Cardiac muscle cell (in vitro differentiated cells and primary cell): ENCODE measurements at places on chromosomes 12 and 14. TPM values are rescaled to one million over a fixed set of nuclear protein-coding genes. Genes with fewer than 3 reads are reported as not detected.

The CDH24 gene
- polyA plus RNA-seq: 4.4 and 13.4 TPM in 2 replicates

The TAS2R8 gene
- polyA plus RNA-seq: not detected in 2 replicates

The TAS2R42 gene
- polyA plus RNA-seq: not detected in 2 replicates

The OR4K2 gene
- polyA plus RNA-seq: not detected in 2 replicates

The ACRBP gene
- polyA plus RNA-seq: 2.6 and 7.0 TPM in 2 replicates

The AQP6 gene
- 0.26 and 0.42 TPM in 2 replicates for polyA plus RNA-seq

The FIGNL2 gene
- polyA plus RNA-seq: 3.0 and 5.0 TPM in 2 replicates

The GPR162 gene
- 29.2 and 38.6 TPM in 2 replicates for polyA plus RNA-seq

The FANCM gene
- polyA plus RNA-seq: 5.6 and 9.6 TPM in 2 replicates

The HOXC9 gene
- polyA plus RNA-seq: not detected in 2 replicates

The BDKRB2 gene
- polyA plus RNA-seq: 0.57 TPM in 1 of 2 replicates, not detected in the other

The RGS6 gene
- polyA plus RNA-seq: 0.50 and 0.95 TPM in 2 replicates

The SOX5 gene
- 6.2 and 6.8 TPM in 2 replicates for polyA plus RNA-seq

The POLE2 gene
- polyA plus RNA-seq: 9.0 and 11.8 TPM in 2 replicates

The STAC3 gene
- polyA plus RNA-seq: 5.4 and 6.6 TPM in 2 replicates
